Omental fat pad (tissue), 4 donors: ENCODE measurements at places on chromosomes 11 and 22. TPM values are rescaled to one million over a fixed set of nuclear protein-coding genes. Genes with fewer than 3 reads are reported as not detected.

Gene ENTHD1
- total RNA-seq = not detected

DNA sequence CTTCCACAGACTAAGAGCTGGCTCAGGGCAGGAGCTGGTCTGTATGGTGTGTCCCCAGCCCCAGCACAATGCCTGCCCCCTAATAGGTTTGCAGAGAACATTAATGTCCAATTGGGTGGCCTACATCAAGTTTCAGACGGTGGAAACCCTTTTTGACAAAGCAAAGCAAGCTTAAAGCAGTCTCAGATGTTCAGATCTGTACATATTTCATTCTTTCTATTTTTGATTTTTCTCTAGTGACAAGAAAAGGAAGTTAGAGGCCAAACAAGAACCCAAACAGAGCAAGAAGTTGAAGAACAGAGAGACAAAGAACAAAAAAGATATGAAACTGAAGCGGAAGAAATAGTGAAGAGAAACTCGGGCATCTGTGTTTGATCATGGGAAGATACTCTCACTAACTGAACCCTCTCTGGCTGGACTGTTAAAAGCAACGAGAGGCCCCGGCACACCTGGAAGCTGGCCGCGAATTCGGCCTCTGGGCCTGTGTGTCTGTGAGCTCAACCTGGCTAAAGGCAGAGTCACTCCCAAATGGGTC, 40.5 kb downstream of the NAT10 start:
- no peak for DNase-seq

Gene IL18
- 27.7 TPM for total RNA-seq

Gene MN1
- total RNA-seq = 4.8 TPM

DNA sequence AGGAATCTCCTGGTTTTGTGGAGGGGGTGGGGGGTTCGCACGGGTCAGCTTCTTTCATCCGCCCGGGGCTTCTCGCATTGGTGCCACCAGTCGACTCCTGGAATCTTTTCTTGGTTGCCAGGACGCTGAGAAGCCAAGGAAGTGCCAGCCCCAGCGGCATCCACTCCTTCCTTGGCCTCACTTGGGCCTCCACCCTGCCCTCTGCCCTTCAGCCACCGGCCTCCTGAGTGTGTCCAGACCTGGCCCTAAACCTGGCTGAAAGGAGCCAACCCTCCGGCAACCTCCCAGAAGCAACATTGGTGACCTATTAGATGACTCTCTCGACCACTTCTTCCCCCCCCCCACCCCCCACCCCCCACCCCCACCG, 518 bp upstream of the GALNT18 start:
- DNase-seq = no peak

GRCh38 chr11:87894961-87895360, 280.3 kb downstream of the RAB38 start:
- no peak for DNase-seq

DNA sequence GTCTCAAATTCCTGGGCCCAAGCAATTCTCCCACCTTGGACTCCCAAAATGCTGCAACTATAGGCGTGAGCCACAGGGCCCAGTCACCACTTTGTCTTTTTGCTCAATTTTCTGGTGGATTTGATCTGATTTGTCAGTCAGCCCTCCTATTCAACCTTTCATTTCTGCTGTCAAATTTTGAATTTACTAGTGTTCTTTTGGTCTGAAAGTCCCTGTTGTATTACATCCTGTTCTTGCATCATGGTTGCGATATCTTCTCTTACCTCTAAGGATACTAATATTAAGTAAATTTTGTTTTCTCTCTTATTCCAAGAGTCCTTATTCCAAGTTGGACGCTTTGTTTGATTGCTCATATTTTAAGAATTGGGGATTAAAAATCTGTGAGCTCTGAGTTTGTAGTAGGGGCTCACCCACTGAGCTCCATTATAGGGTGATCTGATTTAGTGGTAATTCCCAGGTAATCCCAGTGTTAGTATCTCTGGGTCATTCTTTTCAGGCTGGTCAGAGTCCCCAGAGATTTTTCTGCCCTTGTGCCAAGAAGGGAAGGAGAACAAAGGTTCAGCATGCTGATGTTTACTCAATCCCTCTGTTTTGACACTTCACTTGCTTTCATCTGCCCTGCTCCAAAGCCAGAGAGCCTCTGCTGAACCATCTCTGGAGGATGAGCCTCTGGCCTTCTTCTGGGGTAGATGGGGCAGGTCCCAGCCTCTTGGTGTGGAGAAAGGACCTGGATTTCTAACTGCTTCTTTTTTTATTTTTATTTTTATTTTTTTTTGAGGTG, 10.0 kb downstream of the UPB1 start:
- no peak for DNase-seq

Gene BTG4
- not detected for total RNA-seq

GRCh38 chr11:64854534-64855502, 10.4 kb upstream of the CDC42BPG start:
- peak; percentile 85 for DNase-seq

Gene MS4A6E
- total RNA-seq = not detected

Gene OVOL1
- not detected for total RNA-seq

- DNase-seq = no peak
Measured at GRCh38 chr11:16078936-16079335, 277.4 kb downstream of the SOX6 start.

DNA sequence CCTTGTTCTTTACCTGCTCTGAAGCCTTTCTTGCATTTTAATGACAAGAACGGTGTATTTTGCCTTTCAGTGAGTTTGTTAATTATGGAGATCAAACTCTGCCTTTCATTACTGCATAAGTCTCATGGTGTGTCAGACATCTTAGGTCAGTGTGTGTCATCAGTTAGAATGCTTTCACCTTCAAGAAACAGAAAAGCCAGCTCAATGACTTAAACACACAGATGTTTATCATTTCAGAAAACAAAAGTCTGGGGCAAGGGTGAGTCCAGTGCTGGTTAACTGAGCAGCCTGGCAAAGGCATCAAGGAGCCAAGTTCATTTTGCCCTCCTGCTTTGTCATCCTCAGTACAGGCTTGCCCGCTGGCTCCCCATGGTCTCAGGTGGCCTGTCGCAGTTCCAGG, 54.5 kb downstream of the PACS1 start:
- no peak for DNase-seq

DNA sequence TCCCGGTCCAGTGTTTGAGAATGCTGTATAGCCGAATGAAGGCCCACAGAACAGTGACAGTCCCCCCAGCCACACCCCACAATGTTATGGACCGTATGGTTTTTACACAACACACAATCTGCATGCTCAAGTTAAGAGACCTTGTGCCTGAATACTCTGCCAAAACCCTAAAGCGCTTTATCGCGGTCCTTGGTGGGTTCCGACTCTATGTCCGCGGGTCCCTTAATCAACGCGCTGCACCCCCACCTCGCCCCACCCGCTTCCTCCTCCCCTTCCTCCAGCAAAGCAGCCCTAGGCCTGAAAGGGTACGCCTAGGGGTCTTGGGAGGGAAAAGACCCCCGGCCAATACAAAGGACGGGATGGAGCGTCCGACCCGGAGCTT, 442 bp downstream of the COPB1 start:
- DNase-seq = no peak

Gene RAB38
- total RNA-seq = 4.0 TPM

GRCh38 chr11:85740481-85741400, 54.7 kb upstream of the CCDC89 start:
- no peak for DNase-seq

Gene CABP7
- total RNA-seq = not detected
